Activated CD4-positive, alpha-beta memory T cell treated with anti-CD3 and anti-CD28 coated beads, Interleukin-2, amount 10 ng/mL, durations not matched to agents 7 days and 5 days (primary cell): ENCODE measurements at places on chromosomes 12 and 14. TPM values are rescaled to one million over a fixed set of nuclear protein-coding genes. Genes with fewer than 3 reads are reported as not detected.

CATSPERB gene
- 1.8 TPM for total RNA-seq

KRT83 gene
- not detected for total RNA-seq

TOMM20L gene
- total RNA-seq, result not detected

ANGEL1 gene
- total RNA-seq, result 11.0 TPM

SLC5A8 gene
- not detected for total RNA-seq

ATG101 gene
- total RNA-seq, result 30.5 TPM

PRKD1 gene
- total RNA-seq, result not detected

MTA1 gene
- 98.5 TPM for total RNA-seq

KRT81 gene
- total RNA-seq, result not detected

KRT82 gene
- not detected for total RNA-seq

PXN gene
- total RNA-seq, result 271 TPM
